ENCODE measurements at places on chromosomes 12 and 14.

DNA sequence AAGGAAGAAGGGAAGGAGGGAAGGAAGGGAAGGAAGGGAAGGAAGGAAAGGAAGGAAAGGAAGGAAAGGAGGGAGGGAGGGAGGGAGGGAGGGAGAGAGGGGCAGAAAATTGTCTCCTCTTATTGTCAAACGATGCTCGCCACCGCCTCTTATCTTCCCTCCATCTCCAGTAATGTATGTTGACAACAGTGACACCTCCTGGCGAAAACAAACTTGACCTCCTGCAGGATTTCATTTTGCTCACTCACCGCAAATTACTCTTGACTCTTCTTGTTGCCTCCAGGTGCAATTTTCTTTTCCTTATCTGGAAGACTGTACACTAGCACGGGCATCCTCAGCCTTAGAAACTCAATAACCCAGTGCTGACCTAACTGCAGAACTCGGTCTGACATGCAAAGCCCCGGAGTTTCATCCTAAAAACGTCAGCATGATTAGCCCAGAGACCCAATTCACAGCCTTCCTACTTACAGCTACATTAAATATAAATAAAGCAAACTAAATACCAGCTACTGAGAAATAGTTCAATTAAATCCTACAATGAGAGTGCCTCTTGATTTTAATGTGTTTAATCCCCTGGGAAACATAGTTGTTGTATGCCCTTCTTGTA lies 512.4 kb upstream of the TMPO start:
- no peak for DNase-seq
- H3K36me3 ChIP-seq = no peaks in the 10 kb centered on the region
- H3K4me3 ChIP-seq = no peak overlapping the region
- H3K27me3 ChIP-seq = peaks cover 7% of the 10 kb centered on the region

- DNase-seq = no peak
- H3K4me1 ChIP-seq = peaks cover 7% of the 10 kb centered on the region
- H3K36me3 ChIP-seq = no peaks in the 10 kb centered on the region
- H3K27me3 ChIP-seq = peaks cover under 1% of the 10 kb centered on the region
- H3K27ac ChIP-seq = no peak overlapping the region
These were observed 6.7 kb upstream of the SSPN start for GRCh38 chr12:26188641-26189040.

GRCh38 chr14:99726538-99727095 lies 42.5 kb downstream of the CYP46A1 start:
- no peaks in the 10 kb centered on the region for H3K4me1 ChIP-seq
- H3K4me3 ChIP-seq = no peak overlapping the region
- no peak overlapping the region for H3K27ac ChIP-seq
- H3K36me3 ChIP-seq = no peaks in the 10 kb centered on the region
- peaks cover 71% of the 10 kb centered on the region for H3K27me3 ChIP-seq

DNA sequence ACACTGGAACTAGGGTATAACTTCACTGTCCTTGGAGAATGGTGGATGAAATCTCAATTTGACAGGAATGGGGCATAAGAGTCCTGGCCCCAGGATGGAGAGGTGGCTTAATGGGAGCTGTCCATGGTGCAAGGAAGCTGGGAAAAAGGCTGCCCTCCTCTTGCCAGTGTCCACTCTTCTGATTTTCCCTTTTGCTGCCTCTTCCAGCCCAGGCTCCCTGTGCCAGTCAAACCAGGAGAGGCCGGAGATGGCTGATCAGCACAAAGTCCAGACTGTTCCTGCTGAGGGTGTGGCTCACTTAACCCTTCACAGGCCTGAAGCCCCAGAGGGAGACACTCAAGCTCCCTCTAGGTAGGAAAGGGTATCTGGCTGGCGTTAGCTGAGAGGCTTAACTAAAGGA lies at the start of gene MYO1A:
MYO1A (minus strand) TSS at position 240 of the 400 bp plus-strand sequence. CDS start 1,806 bp downstream, outside the sequence.
- H3K27ac ChIP-seq = no peak within 1 kb of the TSS
- DNase-seq = no peak
- H3K36me3 ChIP-seq = peaks cover 13% of the 10 kb centered on the region

DNA sequence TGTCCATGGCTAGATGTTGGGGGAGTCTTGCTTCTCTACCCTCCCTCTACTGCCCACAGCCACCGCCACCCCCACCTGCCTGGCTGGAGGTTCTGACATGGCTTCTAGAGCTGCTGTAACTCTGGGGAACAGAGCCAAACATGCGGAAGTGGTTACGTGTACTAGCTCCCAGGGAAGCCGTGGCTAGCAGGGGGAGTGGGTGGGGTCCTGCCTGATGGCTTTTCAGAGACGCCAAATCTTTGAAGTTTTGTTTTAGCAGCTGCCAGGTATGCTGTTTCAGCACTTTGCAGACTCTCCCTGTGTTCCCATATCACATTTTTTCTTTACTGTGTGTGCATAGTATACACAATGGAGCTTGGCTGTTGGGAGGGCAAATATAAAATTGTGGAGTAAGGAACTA lies 150.3 kb downstream of the TGFB3 start:
- no peaks in the 10 kb centered on the region for H3K27me3 ChIP-seq
- H3K36me3 ChIP-seq = peaks cover 13% of the 10 kb centered on the region
- no peak overlapping the region for H3K27ac ChIP-seq
- H3K4me1 ChIP-seq = no peaks in the 10 kb centered on the region
